ENCODE measurements at places on chromosomes 1 and 21.

DNA sequence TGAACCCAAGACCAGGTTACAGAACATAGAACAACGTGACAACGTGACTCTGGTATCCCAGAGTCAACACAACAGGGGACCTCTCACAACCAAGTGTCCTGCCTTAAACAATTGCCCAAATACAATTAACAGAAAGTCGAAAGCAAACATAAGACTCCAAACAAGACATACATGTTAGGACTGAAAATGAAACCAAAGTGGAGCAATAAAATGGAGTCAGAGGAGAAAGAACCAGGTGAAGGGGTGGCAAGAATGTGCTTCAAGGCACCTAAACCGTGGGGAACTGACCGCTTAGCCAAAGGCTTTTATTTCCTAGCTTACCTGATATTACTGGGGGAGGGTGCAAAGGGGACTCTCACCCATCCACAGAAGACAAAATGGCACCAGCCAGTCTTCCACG lies 17.8 kb downstream of the BACE2 start:
- no peak for DNase-seq

DNA sequence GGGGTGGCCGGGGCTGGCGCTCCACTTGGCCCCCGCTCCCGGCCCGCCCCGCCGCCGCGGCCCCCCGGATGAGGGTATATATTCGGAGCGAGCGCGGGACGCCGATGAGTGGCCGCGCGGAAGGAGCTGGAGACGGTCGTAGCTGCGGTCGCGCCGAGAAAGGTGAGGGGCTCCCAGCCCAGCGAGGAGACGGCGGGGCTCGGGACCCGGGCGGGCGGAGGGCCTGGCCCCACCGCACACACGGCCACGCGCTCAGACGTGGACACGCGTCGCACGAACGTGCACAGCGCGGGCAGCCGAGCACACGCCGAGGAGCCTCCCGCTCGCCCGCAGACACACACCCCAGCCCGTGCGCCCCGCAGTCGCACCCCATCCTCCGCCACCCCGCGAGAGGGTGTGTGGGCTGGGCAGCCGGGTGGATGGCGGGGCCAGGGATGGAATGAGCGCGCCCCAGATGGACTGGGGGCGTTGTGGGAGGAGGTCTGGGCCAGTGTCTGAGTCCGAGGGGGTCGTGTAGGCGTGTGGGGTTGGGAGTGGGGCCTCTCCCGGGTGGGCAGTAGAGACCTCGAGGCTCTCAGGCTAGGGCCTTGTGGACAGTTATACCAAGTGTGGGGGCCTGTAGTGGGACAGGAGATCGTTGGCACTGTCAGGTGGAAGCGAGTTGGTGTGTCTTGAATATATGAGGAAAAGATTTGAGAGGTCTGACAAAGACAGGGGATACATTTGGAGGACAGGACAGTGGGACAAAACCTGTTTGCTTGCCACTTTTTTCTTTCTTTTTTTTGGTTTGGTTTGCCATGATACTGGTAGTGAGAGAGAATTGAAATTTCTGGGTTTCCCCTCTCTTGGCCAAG lies at the start of gene UAP1:
Gene UAP1, plus strand, starts transcription at position 107 of the 854 bp plus-strand sequence. CDS start 4,347 bp downstream, outside the sequence.
- no peak for DNase-seq

DNA sequence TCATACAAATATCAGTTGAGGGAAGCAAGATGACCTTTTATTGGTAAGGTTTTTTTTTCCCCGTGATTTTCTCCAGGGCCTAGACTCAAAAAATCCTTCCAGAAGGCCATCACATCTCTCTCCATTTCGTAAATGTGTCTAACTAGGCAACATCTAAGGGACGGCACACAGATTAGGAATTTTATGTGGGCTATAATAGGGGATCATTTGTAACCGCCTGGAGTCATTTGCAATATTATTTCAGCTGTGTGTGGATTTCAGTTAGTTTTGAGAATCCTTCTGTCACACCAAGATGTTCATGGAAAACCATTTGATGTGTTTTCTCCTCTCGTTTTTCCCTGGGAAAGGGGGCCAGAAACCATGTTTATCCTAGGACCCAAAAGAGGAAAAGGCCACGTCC lies 63.1 kb downstream of the ATP5PO start:
- DNase-seq = no peak

DNA sequence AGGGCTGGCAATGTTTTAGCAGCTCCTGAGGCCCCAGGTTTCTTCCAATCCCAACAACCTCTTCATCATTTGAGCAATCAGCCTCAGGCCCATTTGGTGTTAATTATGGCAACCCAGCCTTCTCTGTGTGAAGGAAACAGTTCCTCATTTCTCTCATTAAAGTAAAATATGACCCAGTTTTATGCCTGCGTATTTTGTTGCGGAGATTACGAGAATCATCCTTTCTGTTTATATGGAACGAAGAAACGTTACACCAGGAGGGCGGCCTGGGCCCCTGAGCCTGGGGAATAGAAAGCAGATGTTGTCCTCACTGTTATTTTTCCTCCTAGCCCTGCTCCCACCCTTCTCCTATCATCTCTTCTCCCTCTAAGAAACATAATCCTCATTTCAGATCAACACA lies 332.2 kb upstream of the USP24 start:
- no peak for DNase-seq

- DNase-seq = no peak
Measured at GRCh38 chr1:240663169-240663879, 51.4 kb upstream of the GREM2 start.

- no peak for DNase-seq
Measured at GRCh38 chr1:246008363-246008831, 498.7 kb downstream of the SMYD3 start.

DNA sequence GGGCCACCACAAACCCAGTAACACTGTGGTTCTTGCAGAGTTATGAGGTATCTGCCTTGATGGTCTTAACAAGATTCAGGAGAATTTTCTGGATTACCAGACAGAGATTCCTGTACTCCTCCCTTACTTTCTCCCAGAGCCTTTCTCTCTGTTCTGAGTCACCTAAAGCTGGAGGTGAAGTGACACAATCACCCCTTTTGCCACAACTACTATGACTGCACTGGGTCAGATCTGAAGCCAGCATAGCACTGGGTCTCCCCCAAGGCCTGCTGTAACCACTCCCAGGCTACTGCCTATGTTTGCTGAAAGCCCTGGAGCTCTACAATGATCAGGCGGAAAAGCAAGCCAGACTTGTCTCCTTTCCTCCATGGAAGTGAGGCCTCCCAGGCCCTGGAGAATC lies 156.7 kb upstream of the NEGR1 start:
- no peak for DNase-seq

DNA sequence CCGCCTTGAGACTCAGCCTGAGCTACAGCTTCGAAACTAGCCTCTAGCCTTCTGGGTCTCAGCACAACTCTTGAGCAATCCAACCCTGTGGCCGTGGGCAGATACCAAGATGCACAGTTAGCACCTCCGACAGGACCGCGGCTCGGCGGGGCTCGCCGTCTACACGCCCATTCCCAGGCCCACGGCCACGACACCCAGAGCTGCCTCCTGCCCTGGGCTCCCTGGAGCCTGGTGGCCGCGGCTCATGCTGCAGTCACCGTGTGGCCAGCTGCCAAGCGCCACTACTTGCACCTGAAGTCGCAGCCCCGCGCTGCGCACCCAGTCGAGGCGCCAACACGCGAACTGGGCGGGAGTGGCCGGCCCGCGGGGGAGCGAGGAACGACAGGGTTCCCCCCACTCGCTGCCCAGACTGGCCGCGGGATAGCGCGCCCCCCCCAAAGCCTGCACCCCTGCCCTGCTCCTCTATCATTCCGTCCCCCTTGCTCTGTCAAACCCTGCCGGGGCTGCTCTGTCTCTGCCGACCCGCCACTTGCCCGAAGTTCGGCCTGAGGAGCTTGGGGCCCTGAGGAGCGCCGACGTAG lies 729 bp upstream of the CDCA8 start:
- DNase-seq = no peak

- no peak for DNase-seq
Measured at GRCh38 chr21:41349126-41349525, 12.7 kb upstream of the MX2 start.

- DNase-seq = no peak
Measured at GRCh38 chr1:94358630-94359599, 59.3 kb upstream of the ABCD3 start.

- DNase-seq = peak; percentile 67
Measured at GRCh38 chr1:2555634-2556276, 416 bp upstream of the TNFRSF14 start.

DNA sequence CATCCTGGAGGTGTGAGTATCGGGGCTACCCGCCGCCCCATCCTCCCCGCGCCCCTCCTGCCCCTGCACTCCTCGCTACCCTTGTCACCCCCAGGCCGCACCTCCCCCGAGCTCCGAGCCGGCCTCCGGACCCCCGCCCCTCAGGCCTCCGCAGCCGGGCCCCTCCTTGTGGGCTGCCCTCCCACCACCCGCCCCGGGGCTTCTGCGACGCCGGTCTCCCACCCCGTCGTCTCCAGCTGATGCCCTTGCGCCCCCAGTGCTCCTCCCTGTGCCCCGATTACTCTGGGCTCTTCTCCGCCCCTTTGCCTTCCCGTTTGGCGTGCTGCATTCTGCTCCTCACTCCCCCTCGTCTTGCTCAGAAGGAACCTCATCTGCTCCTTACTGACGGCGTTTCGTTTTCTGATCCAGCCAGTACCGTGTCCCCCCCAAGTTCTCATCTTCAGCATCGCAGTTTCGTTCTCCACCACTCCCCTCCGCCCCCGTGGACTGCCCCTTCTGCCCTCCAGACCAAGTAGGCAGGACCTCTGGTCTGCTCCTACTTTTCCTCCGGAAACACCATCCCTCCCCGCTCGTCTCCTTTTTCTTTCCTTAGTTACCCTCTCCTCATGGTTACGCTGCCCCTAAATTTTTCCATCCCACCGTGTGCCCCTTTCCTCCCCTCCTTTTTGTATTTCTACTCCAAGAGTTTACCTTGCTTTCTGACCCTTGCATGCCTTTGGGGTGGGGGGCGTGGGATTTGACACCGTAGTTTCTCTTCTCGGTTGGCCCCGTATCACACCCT lies 841 bp downstream of the SNX27 start:
- DNase-seq = peak; percentile 19

- peak; percentile 50 for DNase-seq
Measured at GRCh38 chr1:156245451-156246232, 2.2 kb downstream of the PAQR6 start.

- DNase-seq = no peak
Measured at GRCh38 chr1:158809862-158810261, 21.3 kb upstream of the MNDA start.

DNA sequence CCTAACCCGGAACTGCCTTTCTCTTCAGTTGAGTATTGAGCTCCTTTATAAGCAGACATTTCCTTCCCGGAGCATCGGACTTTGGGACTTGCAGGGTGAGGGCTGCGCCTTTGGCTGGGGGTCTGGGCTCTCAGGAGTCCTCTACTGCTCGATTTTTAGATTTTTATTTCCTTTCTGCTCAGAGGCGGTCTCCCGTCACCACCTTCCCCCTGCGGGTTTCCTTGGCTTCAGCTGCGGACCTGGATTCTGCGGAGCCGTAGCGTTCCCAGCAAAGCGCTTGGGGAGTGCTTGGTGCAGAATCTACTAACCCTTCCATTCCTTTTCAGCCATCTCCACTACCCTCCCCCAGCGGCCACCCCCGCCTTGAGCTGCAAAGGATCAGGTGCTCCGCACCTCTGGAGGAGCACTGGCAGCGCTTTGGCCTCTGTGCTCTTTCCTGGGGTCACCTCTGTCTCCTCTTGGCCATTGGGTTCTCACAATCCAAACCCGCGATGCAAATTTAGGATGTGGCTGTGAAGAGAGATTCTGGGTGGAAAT lies 3.7 kb downstream of the OLIG2 start:
- no peak for DNase-seq

GRCh38 chr21:41449613-41450012 lies 23.6 kb downstream of the MX1 start:
- no peak for DNase-seq

- no peak for DNase-seq
Measured at GRCh38 chr1:168824418-168825065, 95.5 kb upstream of the DPT start.

DNA sequence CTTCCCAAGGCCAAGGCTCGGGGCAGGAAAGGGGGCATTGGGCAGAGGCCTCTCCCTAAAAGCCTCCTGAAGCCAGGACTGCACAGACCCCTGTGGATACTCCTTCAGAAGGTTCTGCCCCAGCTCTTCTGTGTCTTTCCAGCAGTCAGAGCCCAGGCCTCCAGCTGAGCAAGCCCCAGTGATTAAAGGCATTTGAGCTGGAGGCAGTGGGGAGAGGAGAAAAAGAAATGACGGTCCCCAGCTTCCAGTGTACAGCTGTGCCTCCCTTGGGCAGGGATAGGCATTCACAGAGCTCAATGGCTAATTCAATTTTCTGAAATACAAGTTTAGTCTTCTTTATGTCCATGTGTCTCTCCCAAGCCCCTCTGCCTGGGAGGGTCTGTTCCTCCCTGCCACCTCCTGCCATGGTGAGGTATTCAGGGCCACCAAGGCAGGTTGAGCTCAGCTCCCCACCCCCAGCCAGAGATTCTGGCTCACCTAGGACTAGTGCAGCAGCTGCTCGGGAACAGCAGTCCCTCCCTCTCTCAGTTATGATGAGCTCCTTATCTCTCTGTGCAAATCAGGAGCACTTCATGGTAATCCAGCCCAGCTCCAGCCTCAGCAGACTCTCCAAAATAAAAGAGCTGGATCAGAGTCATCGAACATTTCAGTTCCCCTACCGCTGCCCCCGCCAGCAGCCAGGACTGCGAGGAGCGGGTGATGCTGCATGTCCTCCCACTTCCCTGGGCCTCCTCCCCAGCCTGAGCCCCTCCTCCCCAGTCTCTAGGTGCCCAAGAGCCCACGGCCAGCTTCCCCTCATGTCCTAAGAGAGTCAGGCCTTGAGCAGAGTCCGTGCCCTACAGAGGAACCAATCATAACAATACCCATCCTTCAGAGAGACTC lies 208.4 kb upstream of the ZC3H12A start:
- DNase-seq = no peak

- no peak for DNase-seq
Measured at GRCh38 chr1:3105167-3105863, 36.3 kb downstream of the PRDM16 start.

GRCh38 chr1:239184561-239185244 lies 201.7 kb upstream of the CHRM3 start:
- no peak for DNase-seq

GRCh38 chr1:12142141-12142823 lies 24.5 kb upstream of the TNFRSF1B start:
- no peak for DNase-seq

DNA sequence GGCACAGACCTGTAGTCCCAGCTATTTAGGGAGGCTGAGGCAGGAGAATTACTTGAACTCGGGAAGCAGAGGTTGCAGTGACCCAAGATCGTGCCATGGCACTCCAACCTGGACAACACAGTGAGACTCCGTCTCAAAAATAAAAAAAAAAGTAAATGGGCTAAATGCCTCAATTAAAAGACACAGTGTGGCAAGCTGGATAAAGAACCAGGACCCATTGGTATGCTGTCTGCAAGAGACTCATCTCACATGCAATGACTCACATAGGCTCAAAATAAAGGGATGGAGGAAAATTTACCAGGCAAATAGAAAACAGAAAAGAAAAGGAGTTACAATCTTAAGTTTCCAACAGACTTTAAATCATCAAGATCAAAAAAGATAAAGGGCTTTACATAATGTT lies 40.3 kb downstream of the ACBD6 start:
- DNase-seq = no peak
